CD4-positive, alpha-beta T cell treated with Interleukin-6 for 4 hours (primary cell): ENCODE measurements at places on chromosomes 3 and 15.

DNA sequence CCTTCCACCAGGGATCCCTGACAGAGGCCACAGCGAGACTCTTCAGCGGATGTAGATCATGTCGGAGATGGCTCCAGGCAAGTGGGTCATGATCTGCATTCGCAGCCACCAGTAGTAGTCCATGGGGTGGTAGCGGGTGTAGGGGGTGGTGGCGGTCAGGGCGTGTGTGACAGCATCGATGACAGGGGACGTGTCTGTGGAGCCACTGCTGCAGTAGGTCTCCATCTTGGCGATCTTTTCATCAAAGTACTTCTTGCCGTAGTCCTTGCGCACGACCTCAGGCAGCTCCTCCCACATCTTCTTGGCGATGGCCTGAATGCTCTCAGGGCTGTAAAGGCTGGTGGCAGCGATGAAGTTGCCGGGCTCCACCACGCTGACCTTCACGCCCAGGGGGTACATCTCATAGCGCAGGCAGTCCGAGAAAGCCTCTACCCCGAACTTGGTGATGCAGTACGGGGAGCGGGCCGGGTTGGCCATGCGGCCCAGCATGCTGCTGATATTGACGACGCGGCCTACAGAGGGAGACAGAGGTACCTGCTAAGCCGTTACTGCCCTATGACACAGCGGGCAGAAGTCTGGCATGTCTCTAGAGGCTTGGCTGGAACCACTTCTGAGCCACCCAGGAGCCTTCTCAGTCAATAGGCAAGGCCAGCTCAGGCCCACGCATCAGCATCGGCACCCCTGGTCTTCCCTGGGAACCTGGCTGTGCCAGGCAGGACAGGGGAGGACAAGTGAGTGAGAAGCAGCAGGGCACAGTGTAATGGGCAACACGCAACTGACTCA is 43.7 kb downstream of the BDH1 start:
- DNase-seq: no peak

DNA sequence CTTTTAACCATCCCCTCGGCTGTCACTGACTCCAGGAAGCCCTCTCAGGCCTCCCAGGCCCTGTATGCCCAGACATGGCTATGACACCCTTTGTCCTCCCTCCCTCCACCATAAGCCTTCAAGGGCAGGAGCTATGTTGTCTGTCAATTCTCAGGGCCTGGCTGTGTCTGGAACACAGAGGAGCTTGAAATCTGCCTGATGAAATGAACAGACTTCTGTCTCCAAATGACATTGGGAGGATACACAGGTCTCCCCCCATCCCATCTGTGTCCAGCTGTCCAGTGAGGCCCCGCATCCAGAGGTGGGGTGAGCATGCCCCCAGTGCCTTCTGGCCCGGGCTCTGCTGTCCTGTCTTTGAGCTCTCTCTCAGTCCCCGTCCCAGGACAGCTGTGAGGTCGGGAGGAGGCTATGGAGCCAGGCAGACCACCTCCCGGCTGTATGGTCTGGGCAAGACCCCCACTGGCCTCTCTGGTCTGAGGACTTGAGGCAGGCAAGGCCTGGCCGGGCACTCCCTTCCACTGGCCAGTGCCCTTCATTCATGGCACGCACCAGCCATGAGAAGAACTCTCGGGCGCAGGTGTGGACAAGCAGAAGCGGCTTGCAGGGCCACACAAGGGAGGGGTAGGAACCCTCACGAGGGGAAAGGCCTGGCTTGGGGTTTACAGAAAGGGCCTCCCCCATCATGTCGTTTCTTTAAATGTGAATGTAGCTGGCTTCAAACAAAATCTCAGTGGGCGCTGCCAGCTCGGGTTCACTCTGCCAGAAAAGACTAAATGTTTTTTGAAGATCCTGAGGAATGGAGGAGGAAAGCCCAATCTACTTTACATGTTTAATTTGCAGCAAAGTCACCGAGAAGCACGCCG is 38.9 kb downstream of the PCSK6 start:
- DNase-seq: no peak

GRCh38 chr3:128439226-128439625 is 27.5 kb downstream of the DNAJB8 start:
- no peak for DNase-seq

GRCh38 chr3:26068890-26069289 is 279.0 kb downstream of the OXSM start:
- DNase-seq: no peak

DNA sequence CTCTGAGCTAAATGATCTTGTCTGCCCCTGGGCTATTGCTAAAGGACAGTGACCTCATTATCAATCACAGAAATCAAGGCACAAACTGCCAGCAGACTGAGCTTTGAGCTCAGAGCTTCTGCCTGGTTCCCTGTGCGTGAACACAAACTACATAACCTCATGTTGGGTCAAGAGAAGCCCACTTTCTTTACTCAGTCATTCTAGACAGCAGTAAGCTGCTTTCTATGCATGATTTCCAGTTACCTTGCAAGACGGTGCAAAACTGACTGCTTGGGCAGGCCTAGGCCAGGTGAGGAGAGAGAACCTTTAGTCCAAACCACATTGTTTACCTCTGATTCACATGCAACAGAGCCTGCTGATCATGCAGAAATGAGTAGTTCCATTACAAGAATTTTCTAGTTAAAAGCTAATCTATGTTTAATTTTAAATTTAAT is 75.1 kb downstream of the ARRDC4 start:
- DNase-seq: no peak

- DNase-seq: no peak
Observed at GRCh38 chr15:66494262-66494661, 3.3 kb downstream of the SNAPC5 start.

- DNase-seq: no peak
Observed at GRCh38 chr3:193240436-193240849, 579 bp upstream of the PLAAT1 start.

GRCh38 chr15:62647202-62647842 is 395.2 kb upstream of the TPM1 start:
- DNase-seq: no peak

DNA sequence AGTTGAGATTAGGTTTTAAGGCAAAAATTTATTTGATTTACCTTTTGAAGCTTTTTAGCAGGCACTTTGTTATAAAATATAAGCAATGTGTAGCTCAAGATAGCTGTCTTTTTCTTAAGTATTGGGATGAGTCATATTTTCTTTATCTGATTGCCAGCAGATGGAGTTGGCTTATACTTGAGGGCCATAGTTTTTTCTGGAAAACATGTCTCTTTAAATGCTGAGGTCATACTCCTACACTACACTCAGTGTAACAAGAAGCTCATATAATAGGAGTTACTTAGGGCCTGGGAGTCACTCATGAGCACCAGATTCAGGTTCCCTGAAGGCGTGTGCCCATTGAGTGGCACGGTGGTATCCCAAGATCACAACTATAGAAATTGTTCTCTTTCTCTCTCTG is 579.8 kb downstream of the EDEM1 start:
- DNase-seq: no peak

- DNase-seq: no peak
Observed at GRCh38 chr3:37214076-37214475, 39.7 kb upstream of the LRRFIP2 start.

DNA sequence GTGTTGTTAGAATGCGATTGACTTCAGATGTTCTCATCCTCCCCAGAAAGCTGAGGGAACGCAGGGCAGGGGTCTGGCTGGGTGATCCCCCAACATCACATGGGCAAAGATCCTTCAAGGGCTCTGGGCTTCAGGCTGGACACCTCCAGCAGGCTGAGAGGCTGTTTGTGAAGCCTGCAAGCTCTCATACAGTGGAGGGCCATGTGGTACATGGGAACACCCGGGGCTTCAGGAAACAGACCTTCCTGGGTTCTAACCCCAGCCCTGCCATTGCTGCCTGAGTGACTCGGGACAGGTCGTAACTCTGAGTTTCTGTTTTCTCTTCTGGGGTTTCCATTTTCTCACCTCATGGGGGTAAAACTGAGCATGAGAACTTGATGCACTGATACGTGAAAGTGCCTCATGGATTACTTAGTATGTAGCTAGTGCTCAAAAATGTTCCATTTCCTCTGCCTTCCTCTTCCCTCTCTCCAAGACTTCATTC is 81.2 kb downstream of the TLE3 start:
- DNase-seq: no peak

- DNase-seq: no peak
Observed at GRCh38 chr3:5032844-5033243, 53.6 kb downstream of the BHLHE40 start.

DNA sequence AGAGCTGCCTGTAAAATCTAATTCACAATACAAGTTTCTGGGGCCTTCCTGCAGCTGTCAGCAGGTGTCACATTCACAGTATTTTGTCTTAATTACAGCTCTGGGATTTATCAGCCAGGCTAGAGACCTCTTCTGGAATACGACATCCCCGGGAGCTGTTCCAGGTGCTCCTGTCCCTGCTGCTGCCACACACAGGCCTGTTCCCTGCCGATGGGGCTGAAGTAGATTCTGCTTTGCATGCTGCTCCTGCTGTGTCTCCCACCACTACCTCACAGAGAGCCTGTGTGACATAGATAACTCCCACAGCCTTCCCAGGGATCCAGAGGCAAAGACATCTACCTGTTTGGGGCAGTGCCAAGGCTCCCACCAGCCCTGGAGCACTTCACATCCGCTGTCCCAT is 20.4 kb downstream of the COLQ start:
- no peak for DNase-seq

- DNase-seq: no peak
Observed at GRCh38 chr3:76679541-76679940, 360.4 kb upstream of the ROBO2 start.

GRCh38 chr3:123505820-123506219 is 56.9 kb upstream of the ADCY5 start:
- DNase-seq: no peak

- DNase-seq: peak; percentile 23
Observed at GRCh38 chr3:192899540-192899982, 18.1 kb downstream of the MB21D2 start.

DNA sequence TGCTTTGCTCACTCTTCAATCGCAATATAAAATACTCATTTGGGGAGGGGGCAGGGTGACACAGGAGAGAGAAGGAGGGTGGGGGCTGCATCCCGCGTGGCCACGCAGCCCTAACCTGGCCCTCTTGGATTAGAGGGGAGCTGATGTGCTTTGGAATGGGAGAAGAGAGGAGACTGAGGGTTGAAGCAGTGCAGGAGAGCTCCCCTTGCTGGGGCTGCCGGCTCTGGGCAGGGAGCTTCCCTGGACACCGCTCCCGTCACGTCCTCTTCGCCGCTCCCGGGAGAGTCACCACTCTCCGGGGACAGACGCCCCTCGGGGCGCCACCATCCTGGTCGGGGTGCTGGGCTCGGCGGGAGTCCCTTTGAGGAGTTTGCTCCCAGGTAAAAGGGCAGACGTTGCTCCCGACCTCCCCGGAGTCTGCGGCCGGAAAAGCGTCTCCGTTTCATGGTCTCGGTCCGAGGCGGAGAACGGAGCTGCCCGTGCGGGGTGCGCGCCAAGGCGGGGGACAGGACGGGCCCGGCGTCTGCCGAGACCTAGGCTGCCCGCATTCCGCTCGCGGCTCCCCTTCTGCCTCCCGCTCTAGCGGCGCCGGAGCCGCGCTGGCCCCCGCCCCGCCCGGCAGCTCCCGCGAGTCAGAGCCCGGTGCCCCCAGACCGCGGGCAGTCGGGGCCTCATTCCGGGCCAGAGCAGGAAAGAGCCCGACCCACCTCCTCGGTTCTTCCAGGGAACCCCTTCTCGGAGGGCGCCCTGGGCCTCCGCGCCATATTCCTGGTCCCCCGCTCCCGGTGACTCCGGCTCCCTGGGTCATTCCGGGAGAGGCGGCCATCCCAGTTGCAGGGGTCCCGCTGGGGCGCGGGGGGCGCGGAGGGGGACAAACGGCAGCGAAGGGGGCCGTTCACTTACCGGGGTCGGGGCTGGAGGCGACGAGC is 603 bp downstream of the SLC7A14 start:
- DNase-seq: no peak

GRCh38 chr3:127865941-127866340 is 43.6 kb upstream of the MGLL start:
- no peak for DNase-seq

GRCh38 chr3:33331414-33331813 is 54.2 kb downstream of the FBXL2 start:
- no peak for DNase-seq

DNA sequence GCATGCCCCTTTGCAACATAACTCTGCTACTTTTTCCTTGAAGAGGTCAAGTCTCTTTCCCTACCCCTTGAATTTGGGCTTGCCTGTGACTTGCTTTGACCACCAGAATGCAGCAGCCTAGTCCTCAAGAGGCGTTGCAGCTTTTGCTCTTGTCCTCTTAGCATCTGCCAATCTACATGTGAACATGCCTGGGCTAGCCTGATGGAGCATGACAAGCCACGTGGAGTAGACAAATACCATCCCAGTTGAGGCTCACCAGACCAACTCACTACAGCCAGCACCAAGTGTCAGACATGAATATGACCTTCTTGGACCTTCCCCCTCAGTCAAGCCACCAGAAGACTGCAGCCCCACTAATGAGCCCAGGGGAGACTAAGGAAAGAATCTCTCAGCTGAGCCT is 32.9 kb downstream of the AMOTL2 start:
- no peak for DNase-seq

GRCh38 chr3:136818769-136819391 is at the start of gene SLC35G2:
Gene SLC35G2, plus strand, starts transcription at chr3:136819126. Its CDS starts 35,335 bp downstream, at chr3:136854461.
- DNase-seq: peak; percentile 35

- DNase-seq: no peak
Observed at GRCh38 chr15:74832826-74833225, 6.4 kb downstream of the CPLX3 start.

DNA sequence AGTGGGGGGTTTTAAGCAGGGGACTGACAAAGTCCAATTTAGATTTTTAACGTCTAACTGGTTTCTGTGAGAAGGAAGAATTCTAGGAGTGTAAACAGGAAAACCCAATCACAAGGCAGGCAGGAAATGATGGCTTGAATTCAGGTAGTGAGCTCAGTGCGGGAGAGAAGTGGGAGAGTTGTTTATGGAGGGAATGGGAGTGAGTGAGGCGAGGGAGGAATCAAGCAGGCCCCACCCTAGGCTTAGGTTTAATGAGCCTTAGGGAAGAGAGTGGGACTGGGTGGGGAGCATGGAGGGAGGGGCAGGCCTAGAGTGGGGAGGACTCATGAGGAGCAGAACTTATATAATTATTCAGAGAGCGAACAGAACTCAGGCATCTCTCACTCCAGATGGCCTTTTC is 17.9 kb downstream of the VIPR1 start:
- DNase-seq: no peak

- no peak for DNase-seq
Observed at GRCh38 chr3:152208439-152208838, 60.3 kb upstream of the MBNL1 start.

DNA sequence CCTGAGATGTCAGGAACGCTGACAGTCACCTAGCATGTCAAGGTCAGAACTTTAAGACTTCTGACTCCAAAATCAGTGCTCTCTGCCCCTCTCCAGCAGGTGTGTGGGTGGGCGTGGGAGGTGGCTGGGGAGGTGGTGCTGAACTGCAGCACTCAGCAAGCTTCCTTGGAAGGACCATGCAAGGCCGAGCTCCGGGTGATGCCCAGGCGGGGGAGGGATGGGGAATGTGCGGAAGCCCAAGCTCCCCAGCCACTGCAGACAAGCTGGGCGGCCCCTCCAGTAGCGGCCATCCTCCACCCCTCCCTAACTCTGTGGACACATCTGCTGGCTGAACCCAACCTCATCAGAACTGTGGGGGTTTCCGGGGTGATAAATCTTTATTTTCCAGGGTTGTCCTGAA is 296.6 kb downstream of the TLE3 start:
- DNase-seq: no peak

- no peak for DNase-seq
Observed at GRCh38 chr15:78810003-78810361, 1.3 kb downstream of the ADAMTS7 start.

- DNase-seq: peak; percentile 46
Observed at GRCh38 chr15:45378149-45378912, at the start of gene GATM. Gene GATM, minus strand, starts transcription at chr15:45378544. Its CDS starts 91 bp downstream, at chr15:45378453.

- no peak for DNase-seq
Observed at GRCh38 chr3:100234364-100234763, 26.4 kb upstream of the TBC1D23 start.

GRCh38 chr3:146653978-146654377 is 48.8 kb upstream of the PLSCR5 start:
- DNase-seq: no peak
